ENCODE measurements at places on chromosomes 16 and 17. TPM values are rescaled to one million over a fixed set of nuclear protein-coding genes. Genes with fewer than 3 reads are reported as not detected.

FAM20A gene
- total RNA-seq: not detected

SLC6A2 gene
- not detected for total RNA-seq

GRCh38 chr17:29388937-29389336 lies 1.2 kb upstream of the TAOK1 start:
- no peaks in the 10 kb centered on the region for H3K36me3 ChIP-seq
- no peak for DNase-seq
- peaks cover 32% of the 10 kb centered on the region for H3K4me1 ChIP-seq
- no peaks in the 10 kb centered on the region for H3K27me3 ChIP-seq

- peaks cover 82% of the 10 kb centered on the region for H3K36me3 ChIP-seq
- DNase-seq: no peak
These were observed 154.6 kb upstream of the ZNF267 start for GRCh38 chr16:31718998-31719397.

- no peak for DNase-seq
- no peak overlapping the region for H3K27ac ChIP-seq
- H3K4me3 ChIP-seq: no peak overlapping the region
- no peaks in the 10 kb centered on the region for H3K36me3 ChIP-seq
- no peaks in the 10 kb centered on the region for H3K27me3 ChIP-seq
These were observed 36.3 kb downstream of the PLXDC1 start for GRCh38 chr17:39115135-39115534.

GRCh38 chr17:77425791-77426641 lies 285.2 kb downstream of the SEC14L1 start:
- peak; percentile 49 for DNase-seq
- H3K4me3 ChIP-seq: no peak overlapping the region
- peak overlapping the region; percentile 30 for H3K27ac ChIP-seq
- H3K27me3 ChIP-seq: no peaks in the 10 kb centered on the region

GRCh38 chr16:88634994-88635670 lies 3.2 kb upstream of the IL17C start:
- H3K36me3 ChIP-seq: peaks cover 7% of the 10 kb centered on the region
- peaks cover 43% of the 10 kb centered on the region for H3K4me1 ChIP-seq
- DNase-seq: no peak

DNA sequence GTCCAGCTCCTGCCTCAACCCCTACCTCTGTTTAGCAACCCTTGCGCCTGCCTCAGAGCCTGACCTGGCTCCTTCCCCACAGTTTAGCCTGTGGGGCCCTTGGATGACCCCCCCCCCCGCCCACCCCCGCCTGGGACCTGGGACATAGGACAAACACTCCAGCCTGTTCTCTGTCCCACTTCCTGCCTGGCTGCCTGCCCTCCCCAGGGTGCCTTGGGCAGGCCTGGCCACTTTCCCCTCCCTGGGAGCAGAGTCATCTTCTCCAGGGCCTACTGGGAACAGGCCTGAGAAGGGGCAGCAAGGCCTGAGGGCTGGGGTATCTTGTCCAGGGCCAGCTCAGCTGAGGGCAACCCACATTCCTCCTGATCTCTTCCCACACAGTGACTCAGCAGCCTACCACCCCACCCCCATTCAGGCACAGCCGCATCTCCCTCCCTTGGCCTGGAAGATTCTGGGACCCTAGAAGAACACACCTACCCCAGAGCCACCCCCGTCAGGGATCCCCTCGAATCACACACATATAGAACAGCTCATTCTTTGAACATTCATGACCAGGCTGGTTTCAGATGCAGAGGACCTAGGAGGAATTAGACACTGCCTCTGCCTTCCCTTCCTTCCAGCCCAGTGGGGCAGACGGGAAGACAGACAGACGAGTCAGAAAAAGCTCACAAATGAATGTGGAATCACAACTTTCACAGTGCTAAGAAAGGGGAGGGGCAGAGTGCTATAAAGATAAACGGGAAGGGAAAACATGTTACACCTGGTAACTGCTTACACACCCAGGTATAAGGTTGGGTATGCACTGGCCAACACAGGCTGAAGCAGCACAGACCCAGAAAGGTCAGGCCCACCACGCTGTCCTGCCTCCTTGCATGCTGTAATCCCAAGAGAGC lies 6.0 kb downstream of the FHOD1 start:
- DNase-seq: no peak
- peak overlapping the region; percentile 85 for H3K27ac ChIP-seq
- H3K4me3 ChIP-seq: no peak overlapping the region

Measured in activated naive CD4-positive, alpha-beta T cell treated with anti-CD3 and anti-CD28 coated beads for 36 hours (primary cell).